ENCODE measurements at places on chromosomes 6 and 20.

DNA sequence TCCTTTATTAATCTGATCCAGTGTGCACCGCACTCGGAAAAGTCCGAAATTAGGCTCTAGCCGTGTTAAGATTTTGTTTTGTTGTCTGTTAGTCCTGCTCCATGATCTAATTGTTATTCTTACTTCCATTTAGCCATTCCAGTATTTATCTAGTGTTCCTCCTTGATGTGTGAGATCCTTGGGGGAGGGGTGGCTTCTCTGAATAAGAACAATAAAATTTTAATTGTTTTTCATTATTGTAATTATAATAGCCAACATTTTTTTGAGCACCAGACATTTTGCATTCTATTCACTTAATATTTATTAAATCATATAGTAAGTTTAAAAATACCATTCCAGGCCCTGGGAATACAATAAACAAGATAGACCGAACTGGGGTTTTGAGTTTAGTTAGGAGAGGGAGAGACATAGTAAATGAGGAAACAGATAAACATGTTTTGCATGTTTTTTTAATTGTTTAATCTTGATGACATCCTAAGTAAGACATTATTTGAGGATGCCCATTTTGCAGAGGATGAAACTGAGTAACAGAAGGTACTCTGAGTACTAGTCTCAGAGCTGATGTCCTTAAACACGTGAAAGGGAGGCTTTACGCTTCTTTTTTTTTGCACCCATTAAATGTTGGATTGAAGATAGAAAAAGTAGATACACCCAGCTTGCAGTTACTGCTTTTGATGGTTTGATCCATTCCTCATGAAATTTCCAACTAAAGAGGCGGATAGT, 1.2 kb downstream of the CBFA2T2 start:
- DNase-seq = no peak

- no peak for DNase-seq
These were observed 89.2 kb upstream of the BCLAF1 start for GRCh38 chr6:136378888-136379287.

- no peak for DNase-seq
These were observed 509 bp upstream of the TPD52L2 start for GRCh38 chr20:63864545-63864977.

DNA sequence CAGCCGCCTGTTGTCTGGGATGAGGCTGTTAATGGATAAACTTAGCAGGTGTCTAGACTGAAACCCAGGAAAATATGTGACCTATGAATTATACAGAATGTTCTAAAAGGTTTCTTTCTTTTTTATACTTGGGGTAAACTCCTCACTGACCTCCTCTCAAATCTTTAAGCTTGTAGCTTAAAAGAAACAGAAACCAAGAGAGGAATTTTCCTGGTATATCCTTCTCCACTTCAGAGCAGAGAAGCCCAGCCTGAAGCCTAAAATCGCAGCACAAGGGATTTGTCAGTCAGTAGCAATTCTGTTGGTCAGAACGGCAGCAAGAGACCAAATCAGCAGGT, 99.4 kb upstream of the RIPOR2 start:
- no peak for DNase-seq

GRCh38 chr6:107434812-107435211, 24.6 kb downstream of the PDSS2 start:
- no peak for DNase-seq

- DNase-seq = no peak
These were observed 159.9 kb downstream of the ASCC3 start for GRCh38 chr6:100721256-100721655.

- no peak for DNase-seq
These were observed 51.4 kb downstream of the SRC start for GRCh38 chr20:37397076-37397953.

- DNase-seq = no peak
These were observed 49.8 kb upstream of the ERVFRD-1 start for GRCh38 chr6:11161031-11161956.

DNA sequence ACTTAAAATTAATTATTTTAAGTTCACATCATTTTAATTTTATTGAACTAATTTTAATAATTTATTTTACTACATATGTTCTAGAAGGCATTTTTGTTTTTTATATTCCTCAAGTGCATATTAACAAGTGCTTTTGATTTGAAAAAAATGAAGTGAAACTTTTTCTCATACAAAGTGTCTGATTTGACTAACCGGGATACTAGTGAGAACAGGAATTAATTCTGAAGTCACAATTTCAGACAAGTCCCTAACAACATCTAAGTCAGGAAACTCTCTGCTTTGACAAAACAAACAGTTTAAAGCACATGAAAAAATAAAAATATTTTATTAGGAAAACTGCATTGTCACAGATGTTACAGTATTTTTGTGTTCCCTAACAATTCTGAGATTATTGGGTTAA, 1166.3 kb upstream of the CITED2 start:
- no peak for DNase-seq

- no peak for DNase-seq
These were observed 42.1 kb downstream of the NUDT3 start for GRCh38 chr6:34350137-34350933.

GRCh38 chr6:162165479-162165878, 562.1 kb downstream of the PRKN start:
- DNase-seq = no peak

DNA sequence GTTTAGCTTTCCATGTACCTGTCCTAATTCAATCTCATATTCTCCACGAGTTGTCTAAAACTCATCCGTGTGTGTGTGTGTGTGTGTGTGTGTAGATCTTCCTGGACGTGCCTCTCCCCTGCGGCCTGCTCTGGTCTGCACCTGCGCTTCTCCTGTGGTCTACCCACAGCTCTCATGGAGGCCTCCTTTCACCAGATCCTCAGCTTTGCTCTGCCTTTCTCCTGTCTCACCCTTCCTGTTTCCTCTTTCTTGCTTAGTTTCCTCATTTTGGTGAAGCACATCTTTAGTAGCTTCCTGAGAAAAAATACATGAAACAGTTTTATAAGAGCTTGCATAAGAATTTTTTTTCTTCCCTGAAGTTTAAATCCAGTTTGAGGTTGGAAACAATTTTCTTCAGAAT, 18.1 kb downstream of the SLX4IP start:
- no peak for DNase-seq

All from HuH-7 (cell line).